SW 1271 (cell line): ENCODE measurements at places on chromosomes 2 and 18.

DNA sequence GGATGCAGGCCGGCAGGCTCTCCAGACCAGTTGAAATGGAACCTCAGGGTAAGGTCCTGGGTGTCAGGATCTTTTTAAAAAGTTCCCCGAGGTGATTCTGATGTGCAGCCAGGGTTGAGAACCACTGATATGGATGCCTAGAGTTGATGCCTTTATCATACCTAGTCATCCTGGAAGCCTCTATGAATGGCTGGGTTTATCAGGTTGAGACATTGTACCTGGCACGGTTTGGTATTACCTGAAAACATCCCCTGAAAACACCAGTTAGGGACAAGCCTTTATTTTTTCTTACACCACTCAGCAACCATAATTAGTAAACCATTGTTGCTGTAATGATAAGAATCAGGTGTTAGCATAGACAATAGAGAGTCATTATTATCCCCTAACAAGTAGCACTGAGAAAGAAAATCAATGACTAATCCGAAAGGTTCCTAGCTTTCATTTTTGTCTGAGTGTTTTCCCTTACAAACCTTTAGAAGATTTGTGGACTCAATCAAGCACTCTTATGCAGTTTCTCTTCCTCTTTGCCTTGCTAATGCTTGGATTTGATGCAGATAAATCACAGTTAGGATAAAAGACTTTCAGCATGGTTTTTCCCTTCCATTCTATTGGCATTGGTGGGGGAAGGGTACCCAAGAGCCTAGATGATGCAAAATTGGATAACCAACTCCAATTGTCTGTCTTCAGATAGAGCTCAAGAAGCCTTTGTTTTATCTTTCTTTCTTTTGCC, 116.5 kb upstream of the LYPD6 start:
- DNase-seq: no peak

GRCh38 chr18:907115-907884, 2.6 kb downstream of the ADCYAP1 start:
- DNase-seq: no peak

DNA sequence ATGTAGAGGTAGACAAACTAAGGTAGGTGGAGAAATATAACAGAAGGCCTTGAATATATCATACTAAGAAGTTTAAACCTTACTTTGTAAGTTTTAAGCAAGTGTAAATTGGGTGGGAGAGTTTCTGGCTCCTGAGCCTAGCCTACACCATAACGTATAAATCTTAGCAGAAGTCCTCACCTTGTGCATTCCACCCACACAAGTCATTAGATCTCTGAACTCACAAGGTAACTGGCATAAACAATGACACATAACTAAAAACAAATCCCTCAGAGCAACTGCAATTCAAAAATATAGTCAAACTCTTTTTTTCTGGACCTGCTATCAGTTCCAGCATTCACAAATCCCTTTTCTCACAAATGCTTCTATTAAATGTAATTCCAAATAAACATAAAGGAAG, 9.4 kb downstream of the REV1 start:
- no peak for DNase-seq

- no peak for DNase-seq
These were observed 597.2 kb upstream of the KLHL29 start for GRCh38 chr2:22787745-22788144.
